ENCODE measurements at places on chromosomes 6 and 20. TPM values are rescaled to one million over a fixed set of nuclear protein-coding genes. Genes with fewer than 3 reads are reported as not detected.

KCNG1 gene
- 91.3 TPM for total RNA-seq

TLDC2 gene
- total RNA-seq, result not detected

TNF gene
- total RNA-seq, result 4.0 TPM

BMP6 gene
- total RNA-seq, result 0.80 TPM

PPP1R3G gene
- 0.18 TPM for total RNA-seq

SRSF12 gene
- total RNA-seq, result 0.51 TPM

ARHGAP18 gene
- 38.9 TPM for total RNA-seq

IMPG1 gene
- not detected for total RNA-seq

PPP1R3D gene
- 2.5 TPM for total RNA-seq

ALDH5A1 gene
- total RNA-seq, result 3.4 TPM

ENPP5 gene
- total RNA-seq, result 2.5 TPM

MEI4 gene
- 0.11 TPM for total RNA-seq

BCLAF1 gene
- total RNA-seq, result 168 TPM

SALL4 gene
- 0.86 TPM for total RNA-seq

CST2 gene
- not detected for total RNA-seq

CBLN4 gene
- under 0.01 TPM for total RNA-seq

DNA sequence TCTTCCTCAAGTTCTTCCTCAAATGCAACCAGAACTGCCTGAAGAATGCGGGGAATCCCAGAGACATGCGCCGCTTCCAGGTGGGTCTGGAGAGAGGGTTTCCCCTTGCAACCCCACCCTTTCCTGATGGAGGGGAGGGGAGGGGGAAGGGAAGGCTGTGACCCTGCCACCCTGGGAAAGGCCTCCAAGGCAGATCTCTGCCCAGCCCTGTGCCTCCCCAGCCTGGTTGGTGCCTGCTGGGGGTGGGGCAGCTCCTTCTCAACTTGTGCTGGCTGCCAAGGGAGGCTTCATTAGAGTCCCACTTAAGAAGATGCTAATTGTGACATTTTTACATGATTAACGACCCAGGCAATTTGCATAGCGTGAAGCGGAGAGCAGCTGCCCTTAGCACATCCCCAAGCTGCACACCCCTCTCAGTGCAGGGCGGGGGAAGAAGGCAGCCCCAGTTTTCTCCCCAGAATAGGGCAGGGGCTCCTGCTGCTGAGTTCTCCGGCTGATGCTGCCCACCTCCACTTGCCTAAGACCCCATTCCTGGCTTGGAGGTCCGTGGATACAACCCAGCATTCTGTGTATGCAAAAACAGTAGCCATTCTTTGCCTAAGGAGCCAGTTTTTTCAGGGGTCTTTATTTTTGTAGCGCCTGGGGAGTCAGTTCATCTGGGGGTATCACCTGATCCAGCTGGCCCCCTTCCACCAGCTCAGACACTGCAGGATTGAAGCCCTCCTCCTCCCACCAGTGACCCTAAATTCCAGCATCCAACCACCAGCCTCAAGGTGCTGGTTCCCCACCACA lies 51.7 kb downstream of the CPXM1 start:
- no peak for DNase-seq

- no peak for DNase-seq
Observed at GRCh38 chr20:48706116-48706656, 121.6 kb downstream of the PREX1 start.

GRCh38 chr20:62350098-62350628 lies 16.9 kb downstream of the LAMA5 start:
- peak; percentile 62 for DNase-seq

DNA sequence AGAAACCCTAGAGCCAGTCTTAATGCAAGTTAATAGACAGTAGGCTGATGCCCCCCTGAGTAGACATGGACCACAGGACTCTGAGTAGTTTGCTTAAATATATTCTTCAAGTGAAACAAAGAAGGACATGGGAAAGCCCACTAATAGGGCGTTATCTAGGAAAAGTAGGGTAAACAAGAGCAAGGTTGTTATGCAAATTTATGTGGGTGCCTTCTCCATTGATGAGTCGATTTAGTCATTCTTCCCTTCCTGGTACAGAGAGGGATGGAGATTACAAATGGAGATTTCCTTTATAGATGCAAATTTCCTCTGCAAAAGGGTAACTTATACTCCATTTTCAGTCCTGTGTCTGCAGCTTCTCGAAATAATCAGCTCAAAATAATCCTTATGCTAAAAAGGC lies 262.0 kb downstream of the CD83 start:
- DNase-seq, result no peak

GRCh38 chr20:47568019-47568418 lies 66.3 kb downstream of the NCOA3 start:
- peak; percentile 85 for DNase-seq

DNA sequence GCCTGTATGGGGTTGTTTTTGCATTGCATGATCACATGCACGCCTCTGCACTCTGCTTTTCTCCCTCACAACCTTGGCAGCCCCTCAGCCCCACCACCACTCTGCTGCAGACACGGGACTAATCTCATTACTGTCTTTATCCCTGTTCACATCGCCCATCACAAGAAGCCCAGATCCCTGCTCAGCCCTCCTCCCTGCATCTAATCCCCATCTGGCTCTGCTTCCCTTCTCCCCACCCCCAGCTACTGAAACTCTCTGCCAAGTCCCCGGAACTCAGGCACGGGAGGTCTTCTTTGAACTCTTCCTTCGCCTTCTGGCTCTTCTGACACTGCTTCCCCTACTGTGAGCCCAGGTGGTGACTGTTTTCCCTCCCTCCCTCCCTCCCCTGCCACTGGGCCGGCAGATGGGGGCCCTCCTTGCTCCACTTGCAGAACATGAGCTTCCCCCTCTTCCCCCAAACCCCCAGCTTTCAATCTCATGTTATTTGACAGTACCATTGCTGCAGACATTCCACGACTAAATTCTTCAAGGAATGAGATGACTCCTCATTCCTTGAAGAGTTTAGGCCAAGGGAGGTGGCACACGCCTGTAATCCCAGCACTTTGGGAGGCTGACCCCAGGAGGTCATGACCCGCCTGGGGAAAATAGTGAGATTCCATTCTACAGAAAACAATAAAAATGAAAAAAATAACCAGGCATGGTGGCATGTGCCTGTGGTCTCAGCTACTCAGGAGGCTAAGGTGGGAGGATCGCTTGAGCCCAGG lies 21.9 kb upstream of the TULP1 start:
- no peak for DNase-seq

GRCh38 chr6:157226761-157227160 lies 96.6 kb downstream of the TMEM242 start:
- DNase-seq, result no peak

- DNase-seq, result no peak
Observed at GRCh38 chr6:3918469-3918868, 69.3 kb downstream of the FAM50B start.

DNA sequence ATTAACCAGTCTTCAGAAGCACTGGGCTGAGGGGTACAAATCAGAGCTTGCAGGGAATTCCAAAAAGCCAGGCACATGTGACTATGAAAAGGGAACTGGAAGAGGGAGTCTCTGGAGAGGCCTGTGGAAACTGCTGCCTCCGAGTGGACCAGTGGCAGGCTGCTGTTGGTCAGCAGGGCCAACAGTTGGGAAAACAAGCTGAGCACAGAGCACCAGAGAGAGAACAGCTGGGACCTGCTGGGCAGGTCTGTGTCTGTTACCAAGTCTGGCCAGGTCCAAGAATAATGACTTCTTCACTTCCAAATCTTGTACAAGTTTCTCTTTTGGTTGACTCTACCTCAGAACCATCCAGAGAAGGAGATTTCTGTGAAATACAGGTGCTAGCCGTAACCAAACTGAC lies 81.4 kb downstream of the LIN28B start:
- DNase-seq, result no peak

DNA sequence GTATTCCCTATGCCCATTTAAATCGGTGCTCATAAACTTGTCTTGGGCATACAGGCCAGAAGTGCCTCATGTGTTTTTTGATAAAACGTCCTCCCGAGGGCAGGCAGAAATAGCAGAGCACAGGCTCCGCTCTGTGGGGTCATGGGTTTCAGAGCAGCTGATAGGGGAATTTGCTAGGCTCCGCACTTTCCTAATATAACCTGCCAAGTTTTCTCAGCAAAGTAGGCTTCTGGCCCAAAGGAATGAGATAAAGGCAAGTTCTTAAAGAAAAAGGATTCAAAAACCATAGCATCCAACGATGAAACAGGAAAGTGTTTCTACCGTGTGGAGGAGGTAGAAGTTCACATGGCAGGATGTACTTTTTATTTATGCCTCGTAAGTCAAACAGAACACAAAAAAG lies 69.8 kb upstream of the RALGAPA2 start:
- DNase-seq, result no peak

DNA sequence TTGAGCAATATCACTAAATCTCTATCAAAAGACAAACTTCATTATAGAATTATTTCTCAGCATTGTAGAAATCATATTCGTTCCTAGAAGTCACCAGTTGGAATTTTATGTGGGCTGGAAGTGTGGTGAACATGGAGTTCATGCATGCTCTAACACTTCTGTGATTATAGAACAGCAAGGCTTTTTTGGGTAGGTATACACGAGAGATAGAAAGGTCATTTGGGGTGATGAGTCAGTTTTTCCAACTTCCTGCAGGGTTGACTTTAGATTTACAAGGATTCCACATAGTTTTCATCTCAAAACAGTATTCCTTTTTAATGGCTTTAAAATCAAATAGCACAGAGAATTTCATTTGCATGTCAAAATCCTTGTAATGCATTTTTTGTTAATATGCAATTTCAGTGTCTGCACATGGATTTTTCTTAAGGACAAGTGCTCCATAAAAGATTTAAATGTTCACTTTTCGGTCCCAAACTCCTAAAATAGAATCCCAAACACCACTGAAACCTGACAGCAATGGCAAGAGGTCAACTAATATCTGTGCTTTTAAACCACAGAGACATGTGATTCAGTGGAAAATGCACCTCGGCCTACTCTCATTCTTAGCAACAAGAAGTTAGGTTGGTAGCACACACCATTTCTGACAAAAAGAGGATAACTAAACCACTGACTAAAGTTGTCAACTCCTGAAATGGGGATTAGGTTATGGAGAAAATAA lies 211.0 kb downstream of the MOXD1 start:
- peak; percentile 20 for DNase-seq

GRCh38 chr6:1667012-1667804 lies 57.5 kb downstream of the FOXC1 start:
- DNase-seq, result peak; percentile 27

- no peak for DNase-seq
Observed at GRCh38 chr6:166772518-166772917, 145.5 kb upstream of the RPS6KA2 start.

- DNase-seq, result no peak
Observed at GRCh38 chr6:162940426-162940825, 212.7 kb downstream of the PACRG start.

DNA sequence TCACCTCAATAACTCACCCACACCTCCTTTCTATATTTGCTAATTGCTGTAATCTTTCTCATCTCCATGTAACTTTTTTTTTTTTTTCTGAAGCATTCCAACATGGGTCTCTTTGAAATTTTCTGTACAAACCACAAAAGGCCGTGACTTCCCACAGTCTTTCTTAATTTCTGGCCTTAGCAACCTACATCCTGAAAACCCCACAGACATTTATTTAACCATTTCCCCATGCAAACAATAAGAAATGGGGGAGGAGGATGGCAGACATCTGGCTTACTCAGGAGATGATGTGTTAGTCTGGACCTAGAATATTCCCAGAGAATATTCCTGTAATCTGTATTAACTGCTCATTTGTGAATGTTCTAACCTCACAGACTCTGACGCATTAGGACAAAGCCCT lies 57.6 kb downstream of the MEP1A start:
- no peak for DNase-seq

DNA sequence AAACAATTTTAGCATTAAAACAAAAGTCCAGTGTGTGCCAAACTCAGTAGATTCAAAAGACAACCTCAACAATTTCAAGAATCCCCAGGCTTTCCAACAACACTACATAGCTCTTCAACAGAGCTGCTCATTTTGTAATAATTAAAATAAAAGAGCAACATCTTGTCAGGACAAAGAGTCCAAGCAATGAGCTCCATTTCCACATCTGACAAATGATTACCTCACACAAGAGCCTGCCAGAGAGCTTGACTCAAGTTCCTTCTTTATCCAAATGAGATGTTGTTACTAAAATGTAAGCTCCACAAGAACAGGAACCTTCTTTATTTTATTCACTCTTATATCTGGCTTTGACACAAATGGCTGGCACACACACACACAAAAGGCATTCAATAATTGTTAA lies 449.8 kb downstream of the HACE1 start:
- no peak for DNase-seq
